ENCODE measurements at places on chromosomes 13 and 19.

DNA sequence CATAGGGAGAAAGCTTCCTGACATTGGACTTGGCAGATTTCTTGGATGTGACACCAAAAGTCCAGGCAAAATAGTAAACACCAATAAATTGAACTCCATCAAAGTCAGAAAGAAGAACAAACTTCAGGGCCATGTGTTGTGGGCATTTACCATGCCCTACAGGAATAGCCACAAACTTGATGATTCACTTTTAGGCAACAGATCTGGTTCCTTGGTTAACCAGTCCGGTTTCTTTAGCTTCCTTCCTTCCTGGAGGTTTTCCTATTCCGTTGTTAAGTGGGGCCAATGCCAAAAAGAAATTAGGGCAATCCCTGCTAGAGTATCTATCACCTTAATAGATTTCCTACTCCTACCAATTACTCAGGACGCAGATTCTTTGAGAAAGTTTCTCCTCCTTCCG is 25.2 kb downstream of the IGFL1 start:
- DNase-seq: no peak

DNA sequence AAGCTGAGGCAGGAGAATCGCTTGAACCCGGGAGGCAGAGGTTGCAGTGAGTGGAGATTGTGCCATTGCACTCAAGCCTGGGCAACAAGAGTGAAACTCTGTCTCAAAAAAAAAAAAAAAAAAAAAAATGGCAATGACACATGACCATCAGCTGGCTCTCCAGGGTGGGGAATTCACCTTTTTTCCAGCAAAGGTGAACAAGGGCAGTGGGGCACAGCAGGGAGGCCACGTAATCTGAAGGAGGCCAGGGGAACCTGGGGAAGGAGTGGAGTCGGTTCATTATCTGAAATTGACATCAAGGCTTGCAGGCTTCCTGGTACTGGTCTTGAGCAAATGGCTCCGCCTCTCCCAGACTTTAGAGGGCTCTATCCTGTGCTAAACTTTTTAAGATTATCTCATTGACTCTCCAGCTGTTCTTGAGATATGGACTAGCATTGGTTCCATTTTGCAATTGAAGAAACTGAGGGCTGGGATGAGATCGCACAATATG is 28.1 kb downstream of the KEAP1 start:
- DNase-seq: no peak

DNA sequence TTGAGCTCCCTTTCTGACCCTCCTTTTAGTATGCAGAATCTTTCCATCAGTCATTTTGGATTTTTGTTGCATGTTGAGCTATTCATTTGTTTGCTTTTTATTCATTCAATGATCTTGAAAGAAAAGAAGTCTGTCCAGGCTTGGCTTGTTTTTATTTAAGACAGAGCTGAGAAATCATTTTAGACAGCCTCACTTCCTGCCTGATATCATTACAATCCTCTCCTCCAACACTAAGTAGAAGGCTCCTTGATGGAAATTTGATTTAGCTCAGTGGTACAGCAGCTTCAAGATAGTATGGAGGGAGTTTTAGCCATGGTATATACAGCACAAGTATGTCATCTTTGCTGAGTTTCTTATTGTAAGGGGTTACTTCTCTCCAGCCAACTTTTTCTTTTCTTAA is 28.4 kb downstream of the MBNL2 start:
- no peak for DNase-seq

- DNase-seq: no peak
These were observed 257.8 kb downstream of the TBC1D4 start for GRCh38 chr13:75224053-75224742.

DNA sequence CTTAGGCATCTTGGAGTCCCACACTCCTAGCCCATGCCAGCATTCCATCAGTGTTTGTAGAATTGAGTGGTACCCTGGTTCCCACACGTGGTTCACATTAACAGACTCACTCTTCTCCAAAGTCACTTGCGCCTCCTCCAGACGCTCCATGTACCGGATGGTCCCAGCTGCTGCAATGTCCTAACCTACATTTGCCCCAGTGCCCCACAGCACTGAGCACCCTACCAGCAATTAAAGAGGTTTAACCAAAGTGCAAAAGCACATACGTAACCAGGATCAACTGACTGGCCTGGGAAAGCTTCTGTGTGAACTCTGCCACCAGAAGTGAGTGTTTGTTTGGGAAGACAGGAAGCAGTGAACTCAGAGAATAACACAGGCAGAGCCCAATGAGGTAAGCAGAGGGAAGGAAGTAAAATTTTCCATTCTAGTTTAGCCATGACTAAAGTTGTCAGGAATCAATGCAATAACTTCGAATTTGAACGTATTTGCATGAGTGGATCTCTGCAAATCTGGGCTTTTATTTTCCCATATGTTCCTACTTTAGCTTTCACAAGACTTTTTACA is 7.3 kb upstream of the MEDAG start:
- no peak for DNase-seq

- no peak for DNase-seq
These were observed 51.6 kb downstream of the SACS start for GRCh38 chr13:23381866-23382265.

DNA sequence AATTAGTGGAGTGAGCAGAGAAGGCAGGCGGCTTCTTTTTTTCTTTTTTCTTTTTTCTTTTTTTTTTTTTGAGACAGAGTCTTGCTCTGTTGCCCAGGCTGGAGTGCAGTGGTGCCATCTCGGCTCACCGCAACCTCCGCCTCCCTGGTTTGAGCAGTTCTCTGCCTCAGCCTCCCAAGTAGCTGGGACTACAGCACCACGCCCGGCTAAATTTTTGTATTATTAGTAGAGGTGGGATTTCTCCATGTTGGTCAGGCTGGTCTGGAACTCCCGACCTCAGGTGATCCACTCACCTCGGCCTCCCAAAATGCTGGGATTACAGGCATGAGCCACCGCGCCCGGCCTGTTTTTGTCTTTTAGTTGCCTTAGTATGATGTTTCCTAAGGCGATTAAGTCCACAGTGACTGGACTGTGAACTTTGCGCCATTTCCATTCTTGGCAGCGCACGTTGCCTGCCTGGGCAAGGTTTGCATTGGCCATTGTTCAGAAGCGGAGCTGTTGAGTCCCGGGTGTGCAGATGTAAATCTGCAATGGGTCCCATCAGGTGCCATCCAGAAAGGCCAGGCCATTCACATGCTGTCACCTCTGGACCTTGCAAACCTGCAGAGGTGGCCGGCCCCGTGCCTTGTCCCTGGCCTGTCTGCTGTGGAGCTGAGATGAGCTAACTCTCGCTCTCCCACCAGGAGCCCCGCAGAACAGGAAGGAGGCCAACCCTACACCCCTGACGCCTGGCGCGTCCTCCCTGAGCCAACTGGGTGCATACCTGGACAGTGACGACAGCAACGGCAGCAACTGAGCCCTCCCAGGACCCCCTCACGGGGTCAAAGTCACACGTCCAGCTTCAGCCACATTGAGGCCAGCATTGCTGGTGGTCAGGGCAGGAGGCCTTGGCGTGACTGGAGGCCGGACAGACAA is 10.9 kb upstream of the SHD start:
- DNase-seq: no peak

GRCh38 chr19:2214251-2214650 is 21.9 kb downstream of the PLEKHJ1 start:
- DNase-seq: no peak

GRCh38 chr13:110920038-110920437 is 5.2 kb upstream of the ANKRD10 start:
- DNase-seq: no peak

DNA sequence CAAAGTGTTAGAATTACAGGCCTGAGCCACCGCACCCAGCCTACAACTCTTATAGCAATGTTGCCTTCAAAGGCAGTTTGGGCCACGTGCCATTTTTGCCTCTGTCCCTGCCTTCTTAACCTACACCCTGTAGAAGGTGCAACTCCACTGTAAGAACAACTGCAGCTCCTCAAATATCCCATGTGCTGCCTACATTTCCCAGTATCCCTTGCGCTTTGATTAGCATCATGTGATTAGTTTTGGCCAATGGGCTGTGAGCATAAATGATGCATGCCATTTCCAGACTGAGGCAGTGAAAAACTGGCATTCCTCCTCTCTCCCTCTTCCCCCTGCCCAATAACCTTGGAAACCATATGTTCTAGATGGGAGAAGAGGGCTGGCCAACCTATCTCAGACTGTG is 75.2 kb upstream of the MRI1 start:
- no peak for DNase-seq

- DNase-seq: no peak
These were observed 384 bp downstream of the TRAPPC2B start for GRCh38 chr19:57363688-57364181.

DNA sequence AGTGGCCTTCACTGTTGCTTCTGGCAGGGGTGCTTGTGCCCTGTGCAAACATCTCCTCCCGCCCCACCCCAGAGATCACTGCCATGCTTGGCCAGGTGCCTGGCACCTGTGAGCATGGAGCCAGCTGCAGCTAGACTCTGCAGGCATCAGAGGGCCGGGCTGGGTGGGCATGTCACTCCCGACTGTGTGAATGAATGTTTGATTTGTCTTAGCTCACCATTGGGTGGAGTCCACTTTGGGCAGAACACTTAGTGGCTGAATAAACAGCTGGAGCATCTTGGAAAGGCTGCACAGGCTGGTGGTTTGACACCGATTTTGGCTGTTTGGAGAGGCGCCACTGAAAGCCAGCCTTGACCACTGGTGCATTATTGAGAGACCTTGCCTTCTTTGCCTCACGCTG is 267.3 kb downstream of the DLEU7 start:
- DNase-seq: no peak

DNA sequence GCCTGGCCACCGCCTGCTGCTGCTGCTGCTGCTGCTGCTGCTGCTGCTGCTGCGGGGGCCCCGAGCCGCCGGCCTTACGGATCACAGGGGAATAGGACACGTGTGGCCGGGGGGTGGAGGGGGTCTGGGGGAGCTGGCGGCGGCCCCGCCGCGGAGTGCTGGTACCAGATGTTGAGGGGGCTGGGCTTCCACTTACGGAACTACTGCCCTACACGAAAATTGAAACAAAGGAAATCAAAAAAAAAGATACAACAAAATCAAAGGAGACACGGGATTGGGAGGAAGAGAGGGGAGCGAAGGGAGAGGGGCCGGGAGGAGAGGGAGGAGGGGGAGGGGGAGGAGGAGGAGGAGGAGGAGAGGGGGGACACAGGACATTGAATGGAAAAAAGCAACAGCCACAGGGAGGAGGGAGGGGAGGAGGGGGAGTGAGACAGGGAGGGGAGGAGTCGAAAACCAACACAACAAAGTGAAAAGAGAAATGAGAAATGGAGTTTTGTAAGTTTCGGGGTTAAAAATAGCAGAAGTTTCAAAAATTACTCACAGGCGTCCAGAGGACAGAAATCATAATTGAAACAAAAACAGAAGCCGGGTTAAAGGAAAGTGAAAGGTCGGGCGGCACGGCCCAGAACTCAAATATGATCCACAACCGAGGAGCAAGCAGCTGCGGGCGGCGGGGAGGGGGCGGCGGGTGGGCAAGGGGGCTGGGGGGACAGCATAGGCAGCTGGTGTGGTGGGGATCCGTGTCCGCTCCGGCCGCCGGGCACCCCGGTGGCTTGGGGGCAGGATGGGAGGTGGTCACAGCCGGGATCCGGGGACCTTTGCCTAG is 57.8 kb downstream of the IER2 start:
- DNase-seq: peak; percentile 35

- DNase-seq: no peak
These were observed 365.5 kb downstream of the SLITRK1 start for GRCh38 chr13:83516781-83517180.

DNA sequence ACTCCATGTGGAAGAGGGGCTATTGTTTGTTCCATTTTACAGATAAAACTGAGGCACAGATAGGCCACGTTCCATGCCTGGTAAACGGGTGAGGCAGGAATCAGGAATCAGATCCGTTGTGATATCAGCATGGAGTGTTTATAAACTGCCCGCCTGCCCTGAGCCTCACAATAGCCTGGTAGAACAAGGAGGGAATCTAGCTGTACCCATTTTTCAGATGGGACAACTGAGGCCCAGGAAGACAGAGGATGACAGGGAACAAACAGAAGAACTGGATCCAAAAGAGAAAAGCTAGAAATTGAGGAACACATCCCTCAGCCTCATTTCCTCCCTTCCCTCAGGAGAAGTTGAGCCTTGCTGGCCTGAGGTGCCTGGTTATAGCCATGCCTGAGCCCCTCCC is 32.5 kb downstream of the CERS4 start:
- no peak for DNase-seq

GRCh38 chr13:55013051-55013450 is 1984.4 kb downstream of the OLFM4 start:
- DNase-seq: no peak

DNA sequence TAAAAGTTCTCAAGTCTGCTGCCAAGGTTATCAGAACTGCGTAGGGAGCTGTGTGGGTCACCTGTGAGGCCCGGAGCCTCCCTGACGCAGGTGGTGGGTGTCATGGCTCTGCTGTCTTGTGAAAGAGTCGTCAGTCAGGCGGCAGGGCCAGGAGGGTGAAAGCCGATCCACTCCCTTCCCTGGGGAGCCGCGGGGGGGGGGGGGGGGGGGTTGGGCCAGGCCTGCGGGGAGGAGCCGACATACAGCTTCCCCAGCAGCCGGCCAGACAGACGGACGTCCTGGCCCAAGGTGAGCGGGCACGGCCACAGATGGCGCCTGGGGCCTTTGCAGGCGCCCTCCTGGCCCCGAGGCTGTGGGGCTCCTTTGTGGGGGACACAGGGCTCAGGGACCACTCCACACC is 12.4 kb downstream of the SBNO2 start:
- DNase-seq: no peak

DNA sequence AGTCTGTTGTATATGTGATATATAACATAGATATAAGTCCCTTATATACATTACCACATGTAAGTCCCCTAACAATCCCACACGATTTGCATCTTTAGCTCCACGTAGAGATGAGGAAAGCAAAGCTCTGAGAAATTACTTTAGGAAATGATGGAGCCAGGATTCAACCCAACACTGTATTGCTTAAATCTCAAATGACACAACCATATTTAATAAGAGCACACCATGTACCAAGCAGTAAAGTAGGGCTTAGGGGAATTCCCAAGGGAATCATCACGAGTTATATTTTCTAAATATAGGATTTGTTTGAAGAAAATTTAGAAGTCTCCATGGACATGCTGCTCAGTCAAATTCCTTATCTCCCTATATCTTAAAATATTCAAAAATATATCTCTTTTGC is 61.3 kb upstream of the POMP start:
- no peak for DNase-seq

GRCh38 chr13:36891752-36892151 is 28.3 kb downstream of the SMAD9 start:
- no peak for DNase-seq

- no peak for DNase-seq
These were observed 49.7 kb downstream of the CRTC1 start for GRCh38 chr19:18733196-18733647.

- DNase-seq: no peak
These were observed 53.7 kb upstream of the UQCRFS1 start for GRCh38 chr19:29266603-29267002.

All from activated T-cell treated with anti-CD3 and anti-CD28 coated beads, Interleukin-2, amount 50 U/mL, for 1 hour (primary cell).